Suppressor macrophage (primary cell): ENCODE measurements at places on chromosomes 3 and 15.
A peak's percentile ranks its signal among the peaks of the same experiment; 100 is the strongest.

- DNase-seq, result peak; percentile 66
Measured at GRCh38 chr3:177338697-177339219, 141.5 kb upstream of the TBL1XR1 start.

- DNase-seq, result no peak
Measured at GRCh38 chr15:23538648-23539047, 26.8 kb upstream of the MKRN3 start.

GRCh38 chr15:78691167-78691850, 50.3 kb upstream of the CHRNB4 start:
- no peak for DNase-seq

DNA sequence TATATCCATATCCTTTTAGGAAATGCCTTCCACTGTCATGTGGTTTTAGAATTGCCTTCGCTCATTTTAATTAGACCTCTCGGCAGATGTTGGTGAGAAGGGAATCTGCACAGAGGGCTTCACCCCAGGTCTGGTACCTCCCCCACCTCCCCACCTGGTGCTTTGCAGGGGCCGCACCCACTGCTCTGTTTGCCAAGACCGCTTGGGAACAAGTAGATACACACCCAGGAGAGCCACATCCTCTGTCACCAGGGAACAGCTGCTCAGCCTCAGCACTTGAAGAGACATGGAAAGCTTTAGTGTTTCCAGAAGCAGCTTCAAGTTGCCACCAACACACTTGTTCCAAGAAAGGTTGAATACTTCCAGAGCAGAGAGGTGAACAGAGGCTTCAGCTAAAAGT, 21.8 kb downstream of the LRRC31 start:
- no peak for DNase-seq

GRCh38 chr15:97981058-97981457, 20.6 kb downstream of the ARRDC4 start:
- no peak for DNase-seq

DNA sequence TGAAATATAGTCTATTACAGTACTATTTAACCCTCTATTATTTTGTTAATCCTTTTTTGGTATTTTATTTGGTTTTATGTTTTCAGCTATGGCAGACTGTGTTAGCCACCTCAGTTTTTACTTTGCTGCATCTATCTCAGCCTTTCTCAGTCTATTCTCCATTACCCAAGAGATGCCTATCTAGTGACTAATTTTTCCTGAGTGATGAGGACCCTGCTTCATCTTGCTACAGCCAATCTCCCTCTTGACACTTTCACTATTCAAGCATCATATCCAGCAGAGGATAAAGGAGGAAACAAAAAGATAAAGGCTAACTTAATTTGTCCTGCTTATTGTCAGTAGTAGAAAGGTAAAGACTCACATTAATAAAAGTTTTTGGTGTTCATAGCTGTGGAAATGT, 141.8 kb upstream of the NECTIN3 start:
- no peak for DNase-seq

GRCh38 chr15:69648775-69649735, 196.4 kb downstream of the RPLP1 start:
- no peak for DNase-seq
